ENCODE measurements at places on chromosomes 5 and 9.

DNA sequence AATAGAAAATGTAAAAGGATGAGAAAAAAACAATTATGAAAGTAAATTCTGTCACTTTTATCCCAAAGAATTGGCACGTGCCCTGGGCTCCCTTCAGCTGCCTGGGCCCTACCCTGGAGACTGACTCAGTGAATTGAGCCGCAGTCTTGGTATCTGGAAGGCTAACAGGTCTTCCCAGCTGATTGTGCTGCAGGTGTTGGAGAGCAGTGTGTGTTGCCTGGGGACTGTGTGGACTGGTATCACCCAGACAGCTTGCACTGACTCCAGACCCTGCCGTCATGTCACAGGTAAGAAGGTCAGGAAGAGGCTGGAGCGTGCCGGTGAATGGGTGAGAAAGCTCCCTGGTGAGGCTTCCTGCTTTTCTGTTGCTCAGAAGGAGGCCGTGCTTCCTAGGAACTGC, 83.3 kb downstream of the AOPEP start:
- no peak for DNase-seq

- DNase-seq, result no peak
Measured at GRCh38 chr5:96703995-96704394, 41.8 kb downstream of the CAST start.

- DNase-seq, result peak; percentile 50
Measured at GRCh38 chr5:107294211-107294550, 376.6 kb downstream of the EFNA5 start.

GRCh38 chr5:55338810-55339243, 31.0 kb downstream of the MTREX start:
- no peak for DNase-seq

- DNase-seq, result peak; percentile 40
Measured at GRCh38 chr5:121189342-121190305, 662.1 kb upstream of the FTMT start.

All from hematopoietic multipotent progenitor cell treated with erythropoietin and hydrocortisone succinate and interleukin-3 and kit ligand, for 4 days (in vitro differentiated cells).